ENCODE measurements at places on chromosomes 1 and 21. TPM values are rescaled to one million over a fixed set of nuclear protein-coding genes. Genes with fewer than 3 reads are reported as not detected.

- H3K4me1 ChIP-seq: no peaks in the 10 kb centered on the region
- no peaks in the 10 kb centered on the region for H3K36me3 ChIP-seq
These were observed 91.0 kb upstream of the KCNA3 start for GRCh38 chr1:110765640-110766335.

GRCh38 chr21:28754862-28755261 lies 237.8 kb downstream of the LTN1 start:
- no peak for DNase-seq
- no peaks in the 10 kb centered on the region for H3K27me3 ChIP-seq
- H3K36me3 ChIP-seq: no peaks in the 10 kb centered on the region
- no peak overlapping the region for H3K27ac ChIP-seq
- no peak overlapping the region for H3K4me3 ChIP-seq

- H3K36me3 ChIP-seq: no peaks in the 10 kb centered on the region
- H3K4me3 ChIP-seq: no peak overlapping the region
- no peaks in the 10 kb centered on the region for H3K27me3 ChIP-seq
These were observed 59.7 kb downstream of the CLIC6 start for GRCh38 chr21:34728479-34728878.

DNA sequence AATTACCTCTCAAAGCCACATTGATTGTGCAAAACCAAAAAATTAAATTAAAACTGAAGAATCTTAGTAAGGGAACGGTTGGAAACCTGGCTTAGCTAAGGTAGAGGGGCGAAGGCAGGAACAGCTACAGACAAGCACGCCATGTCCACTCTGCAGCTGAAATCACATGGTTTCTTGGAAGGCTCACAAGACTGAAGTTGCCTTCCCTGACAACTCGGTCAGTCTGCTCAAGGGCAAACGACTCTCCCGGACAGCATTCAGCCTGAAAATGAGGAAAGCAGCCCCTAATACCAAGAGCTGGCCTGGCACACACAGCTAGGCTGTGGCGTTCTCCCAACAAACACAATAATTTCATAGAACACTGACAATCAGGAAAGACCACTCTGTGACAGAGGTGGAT lies 22.7 kb upstream of the BECN2 start:
- H3K27me3 ChIP-seq: no peaks in the 10 kb centered on the region
- no peak overlapping the region for H3K27ac ChIP-seq
- H3K36me3 ChIP-seq: no peaks in the 10 kb centered on the region
- no peak overlapping the region for H3K4me3 ChIP-seq
- no peaks in the 10 kb centered on the region for H3K4me1 ChIP-seq
- no peak for DNase-seq

DNA sequence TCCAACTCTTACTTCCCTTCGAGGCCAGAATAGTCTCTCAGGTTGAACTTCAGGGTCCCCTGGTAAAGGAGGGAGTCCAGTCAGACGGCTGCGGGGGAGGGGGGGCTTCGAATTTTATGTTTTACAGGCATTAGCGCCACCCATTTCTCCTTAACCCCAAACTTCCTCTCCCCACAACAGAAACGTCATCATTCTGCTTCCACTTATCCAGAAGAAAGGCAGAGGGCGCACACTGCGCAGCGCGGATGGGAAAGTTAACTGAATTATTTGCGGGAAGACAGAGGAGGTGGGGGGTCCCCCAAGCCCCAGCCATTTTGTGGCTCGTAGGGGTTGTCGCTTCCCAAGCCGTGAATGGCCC lies 529 bp upstream of the PRMT2 start:
- peaks cover 44% of the 10 kb centered on the region for H3K4me1 ChIP-seq
- peak overlapping the region; percentile 99 for H3K4me3 ChIP-seq
- no peaks in the 10 kb centered on the region for H3K27me3 ChIP-seq
- no peaks in the 10 kb centered on the region for H3K36me3 ChIP-seq

- DNase-seq: no peak
- no peaks in the 10 kb centered on the region for H3K4me1 ChIP-seq
- no peak overlapping the region for H3K27ac ChIP-seq
- H3K36me3 ChIP-seq: no peaks in the 10 kb centered on the region
These were observed 37.1 kb downstream of the NEXN start for GRCh38 chr1:77925518-77925917.

DNA sequence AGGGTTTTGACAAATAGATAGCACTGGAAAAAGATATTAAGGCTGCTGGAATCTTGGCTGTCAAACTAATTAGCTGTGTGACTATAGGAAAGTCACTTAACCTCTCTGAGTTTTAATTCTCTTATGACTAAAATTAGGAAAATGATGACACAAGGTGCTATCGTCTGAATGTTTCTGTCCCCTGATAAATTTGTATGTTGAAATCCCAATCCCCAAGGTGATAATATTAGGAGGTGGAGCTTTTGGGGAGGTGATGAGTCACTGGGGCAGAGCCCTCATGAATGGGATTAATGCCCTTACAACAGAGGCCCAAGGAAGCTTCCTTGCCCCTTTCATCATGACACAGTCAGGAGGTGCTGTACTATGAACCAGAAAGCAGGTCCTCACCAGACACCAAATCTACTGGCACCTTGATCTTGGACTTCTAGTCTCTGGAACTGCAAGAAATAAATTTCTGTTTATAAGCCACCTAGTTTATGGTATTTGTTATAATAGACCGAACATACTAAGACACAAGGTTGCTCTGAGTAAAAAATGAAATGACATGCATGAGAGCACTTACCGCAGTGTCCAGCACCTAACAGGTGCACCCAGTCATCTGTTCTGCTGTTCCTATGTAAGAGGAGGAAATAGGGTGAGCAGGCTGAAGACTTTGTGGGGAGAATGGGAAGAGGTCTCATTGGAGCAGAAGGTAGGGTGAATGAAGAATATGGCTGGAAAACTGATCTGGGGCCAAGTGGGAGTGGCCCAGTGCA lies 26.3 kb upstream of the DISP1 start:
- H3K36me3 ChIP-seq: no peaks in the 10 kb centered on the region
- H3K4me3 ChIP-seq: no peak overlapping the region
- H3K4me1 ChIP-seq: no peaks in the 10 kb centered on the region
- no peak overlapping the region for H3K27ac ChIP-seq
- H3K27me3 ChIP-seq: no peaks in the 10 kb centered on the region

- H3K4me3 ChIP-seq: no peak overlapping the region
- H3K36me3 ChIP-seq: no peaks in the 10 kb centered on the region
- DNase-seq: no peak
- H3K27me3 ChIP-seq: no peaks in the 10 kb centered on the region
These were observed 197.2 kb downstream of the CAMTA1 start for GRCh38 chr1:6982443-6982842.

The C1QC gene
- not detected for polyA plus RNA-seq

The AMPD1 gene
- polyA plus RNA-seq: not detected

DNA sequence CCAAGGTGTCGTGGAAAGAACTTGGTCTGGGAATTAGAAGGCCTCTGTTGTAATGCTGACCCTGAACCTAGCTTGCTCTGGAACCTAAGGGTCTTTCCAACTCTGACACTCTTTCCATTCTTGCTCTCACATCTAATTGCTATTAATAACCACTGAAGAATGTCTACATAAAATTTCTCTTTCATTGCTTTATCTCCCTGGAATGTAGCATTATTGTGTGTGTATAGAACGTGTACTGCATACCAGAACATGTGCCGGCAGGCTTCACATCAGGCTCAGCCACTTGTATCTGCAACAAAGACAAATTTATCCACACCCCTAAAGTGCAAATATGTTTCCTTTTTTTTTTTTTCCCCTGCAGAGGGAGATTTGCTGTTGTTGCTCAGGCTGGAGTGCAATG lies 13.9 kb upstream of the LAX1 start:
- peaks cover 21% of the 10 kb centered on the region for H3K4me1 ChIP-seq
- H3K36me3 ChIP-seq: no peaks in the 10 kb centered on the region
- H3K27ac ChIP-seq: no peak overlapping the region
- DNase-seq: no peak
- H3K27me3 ChIP-seq: no peaks in the 10 kb centered on the region
- H3K4me3 ChIP-seq: no peak overlapping the region

GRCh38 chr1:106836708-106837107 lies 219.8 kb upstream of the PRMT6 start:
- DNase-seq: no peak
- H3K27me3 ChIP-seq: no peaks in the 10 kb centered on the region
- H3K4me3 ChIP-seq: no peak overlapping the region
- H3K36me3 ChIP-seq: no peaks in the 10 kb centered on the region
- no peak overlapping the region for H3K27ac ChIP-seq
- no peaks in the 10 kb centered on the region for H3K4me1 ChIP-seq

GRCh38 chr1:154557939-154558719 lies at the start of gene UBE2Q1:
Gene UBE2Q1, minus strand, starts transcription at chr1:154558662. Its CDS starts 109 bp downstream, at chr1:154558553.
- H3K4me3 ChIP-seq: peak within 1 kb of the TSS; percentile 81
- peaks cover 18% of the 10 kb centered on the region for H3K4me1 ChIP-seq
- DNase-seq: no peak
- H3K27me3 ChIP-seq: no peaks in the 10 kb centered on the region

The CLEC20A gene
- not detected for polyA plus RNA-seq
